ENCODE measurements at places on chromosomes 16 and 17.

GRCh38 chr16:87495578-87496446 is 3.0 kb upstream of the ZCCHC14 start:
- peak; percentile 44 for DNase-seq

DNA sequence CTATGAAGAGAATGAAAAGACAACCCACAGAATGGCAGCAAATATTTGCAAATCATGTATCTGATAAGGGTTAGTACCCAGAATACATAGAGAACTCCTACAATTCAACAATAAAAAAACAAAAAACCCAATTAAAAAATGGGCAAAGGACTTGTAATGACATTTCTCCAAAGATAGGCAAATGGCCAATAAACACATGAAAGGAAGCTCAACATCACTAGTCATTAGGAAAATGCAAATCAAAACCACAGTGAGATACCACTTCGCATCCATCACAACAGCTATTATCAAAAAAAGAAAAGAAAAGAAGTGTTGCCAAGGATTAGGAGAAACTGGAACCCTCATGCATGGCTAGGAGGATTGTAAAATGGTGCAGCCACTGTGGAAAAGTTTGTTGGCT is 45.1 kb upstream of the ARL6IP1 start:
- no peak for DNase-seq

DNA sequence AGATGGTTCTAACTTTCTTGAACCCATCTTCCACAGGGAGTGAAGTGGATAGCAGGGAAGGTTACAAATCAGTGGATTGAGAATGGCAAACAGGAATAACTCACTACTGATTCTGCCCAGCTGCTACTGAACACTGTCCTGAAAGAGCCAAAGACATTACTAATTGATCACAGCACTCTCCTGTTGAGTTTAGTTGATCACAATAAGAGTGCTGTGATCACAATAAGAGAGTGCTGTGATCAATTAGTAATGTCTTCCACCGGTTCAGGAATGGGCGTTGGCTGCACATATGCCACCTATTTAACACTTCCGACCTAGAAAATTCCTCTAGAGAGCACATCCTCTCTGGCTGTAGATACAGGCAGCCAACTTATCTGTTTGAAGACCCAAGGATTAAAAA is 11.4 kb downstream of the CFAP97D1 start:
- DNase-seq, result peak; percentile 57

GRCh38 chr16:64358291-64358690 is 763.6 kb downstream of the CDH11 start:
- no peak for DNase-seq

- no peak for DNase-seq
Measured at GRCh38 chr17:76417499-76418143, 33.2 kb downstream of the SPHK1 start.

GRCh38 chr17:70655176-70655958 is 486.0 kb downstream of the KCNJ2 start:
- DNase-seq, result no peak

- DNase-seq, result no peak
Measured at GRCh38 chr16:71179569-71179968, 51.0 kb downstream of the HYDIN start.

DNA sequence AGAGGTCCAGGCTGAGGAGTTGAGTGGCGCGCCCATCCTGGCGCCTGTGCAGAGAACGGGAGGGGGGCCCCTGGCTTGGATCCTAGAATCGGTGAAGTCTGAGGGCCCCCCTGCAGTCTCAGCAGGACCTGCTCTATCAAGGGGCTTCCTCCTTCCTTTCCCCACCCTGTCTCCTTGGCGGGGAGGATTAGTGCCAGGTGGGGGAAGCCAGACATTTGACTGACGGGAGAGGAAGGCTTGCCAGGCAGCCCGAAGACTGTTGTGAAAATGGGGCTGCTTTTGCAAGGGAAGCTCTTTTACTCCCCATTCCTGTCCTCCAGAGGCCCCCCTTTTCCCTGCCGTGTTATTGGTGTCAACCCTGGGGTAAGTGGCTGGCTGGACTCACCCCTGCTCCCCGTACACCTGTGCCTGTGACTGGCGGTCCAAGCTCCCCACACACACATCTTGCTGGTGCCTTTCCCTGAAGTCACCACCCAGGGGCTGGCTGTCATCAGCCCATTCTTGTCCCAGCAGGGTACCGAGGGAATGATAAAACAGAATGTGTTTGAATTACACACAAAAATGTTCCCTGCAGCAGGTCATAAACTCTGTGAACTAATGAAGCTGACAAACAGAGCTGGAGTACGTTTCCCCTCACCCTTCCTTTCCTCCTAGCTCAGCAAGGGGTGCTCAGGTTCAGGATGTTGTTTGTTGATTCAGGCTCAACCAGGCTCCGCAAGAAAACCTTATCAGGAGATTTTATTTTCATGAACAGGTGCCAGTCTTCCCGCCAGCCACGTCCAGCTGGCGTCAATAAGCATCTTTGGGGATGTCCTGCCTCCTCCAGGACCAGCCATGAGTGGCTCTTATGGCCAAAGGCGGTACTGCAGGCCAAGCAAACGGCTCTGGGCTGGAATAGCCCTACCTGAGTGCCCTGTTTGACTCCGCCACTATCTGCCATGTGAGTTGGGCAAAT is 4.4 kb upstream of the ARMC7 start:
- DNase-seq, result peak; percentile 46

DNA sequence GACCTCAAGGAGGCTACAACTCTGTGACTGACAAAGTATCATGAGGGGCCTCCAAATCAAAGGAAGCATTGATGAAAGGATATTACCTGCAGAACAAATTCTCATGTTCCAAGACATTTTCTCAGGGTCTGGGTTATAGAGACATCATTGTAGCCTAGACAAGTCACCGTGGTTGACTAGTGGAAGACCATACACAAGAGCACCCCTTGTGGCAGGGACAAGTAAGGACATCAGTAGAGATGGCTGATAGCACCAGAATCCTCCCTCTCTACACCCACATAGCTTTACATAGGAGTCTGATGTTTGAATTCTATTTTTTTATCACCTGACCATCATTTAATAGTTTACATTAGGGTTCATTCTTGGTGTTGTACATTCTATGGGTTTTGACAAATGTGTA is 32.5 kb upstream of the CDH8 start:
- no peak for DNase-seq

GRCh38 chr17:2056206-2057174 is 1.6 kb downstream of the HIC1 start:
- no peak for DNase-seq

- peak; percentile 67 for DNase-seq
Measured at GRCh38 chr17:2336852-2337543, at the start of gene SGSM2. Gene SGSM2, plus strand, starts transcription at chr17:2337501. Its CDS starts 188 bp downstream, at chr17:2337689.
